Tracheal epithelial cell (primary cell): ENCODE measurements at places on chromosomes 6 and 20. TPM values are rescaled to one million over a fixed set of nuclear protein-coding genes. Genes with fewer than 3 reads are reported as not detected.

The COL19A1 gene
- total RNA-seq: not detected in 2 replicates

The CDYL gene
- 35.0 and 41.9 TPM in 2 replicates for total RNA-seq

The PDCD2 gene
- 104 and 122 TPM in 2 replicates for total RNA-seq

The PRKN gene
- total RNA-seq: 0.48 and 0.64 TPM in 2 replicates

The LRRC73 gene
- under 0.01 and 0.24 TPM in 2 replicates for total RNA-seq

The HCK gene
- total RNA-seq: not detected in 2 replicates

The EEF1A2 gene
- total RNA-seq: 0.43 and 0.96 TPM in 2 replicates

The SAMD3 gene
- not detected in 2 replicates for total RNA-seq

The GHRH gene
- not detected in 2 replicates for total RNA-seq

The STX11 gene
- total RNA-seq: 2.2 TPM in 1 of 2 replicates, not detected in the other

The IP6K3 gene
- 0.24 TPM in 1 of 2 replicates, not detected in the other for total RNA-seq

The NOX3 gene
- not detected in 2 replicates for total RNA-seq

The APOM gene
- total RNA-seq: 0.96 and 1.3 TPM in 2 replicates

The DACT2 gene
- 0.72 and 1.7 TPM in 2 replicates for total RNA-seq

The ZSCAN23 gene
- total RNA-seq: 1.1 and 1.9 TPM in 2 replicates

The SLC17A1 gene
- total RNA-seq: 1.4 TPM in 1 of 2 replicates, not detected in the other

The DEFB110 gene
- total RNA-seq: not detected in 2 replicates

The NOL7 gene
- 63.5 and 72.1 TPM in 2 replicates for total RNA-seq

The OTOR gene
- total RNA-seq: not detected in 2 replicates

The SLC35D3 gene
- total RNA-seq: under 0.01 TPM in 1 of 2 replicates, not detected in the other

The CST5 gene
- total RNA-seq: not detected in 2 replicates

The TMC2 gene
- total RNA-seq: not detected in 2 replicates

The SPDEF gene
- total RNA-seq: 3.8 and 8.7 TPM in 2 replicates

The CPXM1 gene
- total RNA-seq: not detected in 2 replicates

The SGK1 gene
- 12.8 and 54.0 TPM in 2 replicates for total RNA-seq

The LAMA5 gene
- total RNA-seq: 85.3 and 124 TPM in 2 replicates

The OR2B6 gene
- not detected in 2 replicates for total RNA-seq

The HLA-DQB1 gene
- total RNA-seq: 7.7 TPM in 1 of 2 replicates, not detected in the other

The DEFB116 gene
- not detected in 2 replicates for total RNA-seq

The RNF8 gene
- total RNA-seq: 21.1 and 26.7 TPM in 2 replicates

The SCRT2 gene
- total RNA-seq: not detected in 2 replicates

The ADGB gene
- total RNA-seq: not detected in 2 replicates

The PCK1 gene
- not detected in 2 replicates for total RNA-seq

The WFDC10A gene
- total RNA-seq: not detected in 2 replicates

The SYNDIG1 gene
- total RNA-seq: 0.24 TPM in 1 of 2 replicates, not detected in the other

The LY6G6C gene
- not detected in 2 replicates for total RNA-seq

The BNIP5 gene
- 0.24 TPM in 1 of 2 replicates, not detected in the other for total RNA-seq

The CALHM5 gene
- total RNA-seq: under 0.01 TPM in 1 of 2 replicates, not detected in the other

The OGFRL1 gene
- 14.7 and 27.0 TPM in 2 replicates for total RNA-seq

The PDYN gene
- not detected in 2 replicates for total RNA-seq

The PRDM1 gene
- total RNA-seq: 2.6 and 12.8 TPM in 2 replicates

The FOXA2 gene
- total RNA-seq: 4.8 and 8.1 TPM in 2 replicates

The RNF114 gene
- total RNA-seq: 105 and 135 TPM in 2 replicates

The OR12D3 gene
- not detected in 2 replicates for total RNA-seq

The TMEM244 gene
- not detected in 2 replicates for total RNA-seq

The VWA7 gene
- 0.43 and 0.48 TPM in 2 replicates for total RNA-seq

The RPP40 gene
- 10.4 and 14.3 TPM in 2 replicates for total RNA-seq

The HMGCLL1 gene
- total RNA-seq: 0.48 TPM in 1 of 2 replicates, not detected in the other

The TOX2 gene
- total RNA-seq: not detected in 2 replicates

The LGSN gene
- 0.21 TPM in 1 of 2 replicates, not detected in the other for total RNA-seq

The COL9A1 gene
- total RNA-seq: under 0.01 TPM in 1 of 2 replicates, not detected in the other

The EDN1 gene
- total RNA-seq: 0.64 and 45.5 TPM in 2 replicates

The SIRPG gene
- total RNA-seq: not detected in 2 replicates

The PARD6B gene
- total RNA-seq: 10.7 and 19.0 TPM in 2 replicates
